ENCODE measurements at places on chromosomes 7 and 10. TPM values are rescaled to one million over a fixed set of nuclear protein-coding genes. Genes with fewer than 3 reads are reported as not detected.

Gene PITX3
- 1.5 TPM for total RNA-seq

Gene MEOX2
- total RNA-seq, result 2.1 TPM

Gene SCIN
- 0.80 TPM for total RNA-seq

DNA sequence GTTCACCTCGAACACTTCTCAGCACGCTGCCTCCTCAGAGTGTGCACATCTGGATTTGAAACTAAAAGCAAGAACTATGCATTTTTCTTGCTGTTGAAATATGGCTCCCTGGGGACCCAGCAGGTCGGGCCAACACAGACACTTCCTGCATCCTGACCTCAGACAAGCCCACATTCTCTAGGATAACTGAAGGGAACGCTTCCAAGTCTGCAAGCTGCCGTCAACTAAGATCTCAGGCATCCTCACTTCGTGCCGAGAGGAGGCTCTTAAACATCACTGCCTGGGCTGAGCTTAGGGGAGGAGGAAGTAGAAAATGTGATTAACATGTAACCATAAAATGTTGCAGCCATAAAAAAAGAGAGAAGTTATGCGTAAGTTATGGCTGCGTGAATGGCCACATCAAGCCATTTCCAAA, 65.5 kb downstream of the PYROXD2 start:
- DNase-seq, result no peak

- DNase-seq, result no peak
Measured at GRCh38 chr10:17904564-17904963, 47.2 kb upstream of the SLC39A12 start.

- no peak for DNase-seq
Measured at GRCh38 chr10:77333610-77334340, 303.8 kb downstream of the KCNMA1 start.

DNA sequence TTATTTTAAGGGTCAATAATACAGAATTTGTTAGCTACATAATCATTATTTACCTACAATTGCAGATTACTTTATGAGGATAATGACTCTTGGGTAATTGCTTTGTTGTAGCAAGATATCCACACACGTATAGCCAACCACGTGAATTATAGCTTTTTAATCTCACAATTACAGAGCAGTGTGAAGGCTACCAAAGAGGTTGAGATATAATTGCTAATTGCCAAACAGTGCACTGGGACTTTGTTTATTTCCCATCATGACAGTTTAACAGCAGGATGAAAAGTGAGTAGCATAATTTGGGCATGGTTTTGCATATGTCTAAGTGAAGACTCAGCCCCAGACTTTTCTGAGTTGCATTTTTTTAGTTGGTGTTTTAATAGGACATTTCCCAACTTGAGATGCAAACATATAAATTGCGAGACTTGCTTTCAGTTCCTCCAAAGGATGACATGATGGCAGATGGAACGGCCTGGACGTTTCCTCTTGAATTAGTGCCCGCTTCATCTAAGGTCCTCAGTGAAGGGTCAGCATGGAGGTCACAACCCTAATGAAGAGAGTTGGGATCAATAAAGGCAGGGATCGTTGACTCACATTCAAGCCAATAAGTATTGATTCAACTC, 180.7 kb upstream of the GPR26 start:
- DNase-seq, result no peak

DNA sequence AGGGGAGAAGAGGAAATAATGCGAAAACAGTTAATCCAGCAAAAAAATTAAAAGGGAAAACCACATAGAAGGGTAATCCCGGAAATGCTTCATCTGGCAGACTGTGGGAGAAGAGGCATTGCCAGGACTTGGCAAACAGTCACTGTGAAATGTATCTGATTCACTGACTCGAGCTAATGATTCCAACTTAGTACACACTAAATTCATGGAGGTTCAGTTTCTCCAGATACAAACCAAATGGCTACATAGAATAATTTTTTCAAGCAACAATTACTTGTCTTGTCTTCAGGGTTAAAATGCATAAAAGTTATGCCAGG, 36.4 kb downstream of the GDI2 start:
- DNase-seq, result no peak
